ENCODE measurements at places on chromosomes 5 and 9.
A peak's percentile ranks its signal among the peaks of the same experiment; 100 is the strongest.

DNA sequence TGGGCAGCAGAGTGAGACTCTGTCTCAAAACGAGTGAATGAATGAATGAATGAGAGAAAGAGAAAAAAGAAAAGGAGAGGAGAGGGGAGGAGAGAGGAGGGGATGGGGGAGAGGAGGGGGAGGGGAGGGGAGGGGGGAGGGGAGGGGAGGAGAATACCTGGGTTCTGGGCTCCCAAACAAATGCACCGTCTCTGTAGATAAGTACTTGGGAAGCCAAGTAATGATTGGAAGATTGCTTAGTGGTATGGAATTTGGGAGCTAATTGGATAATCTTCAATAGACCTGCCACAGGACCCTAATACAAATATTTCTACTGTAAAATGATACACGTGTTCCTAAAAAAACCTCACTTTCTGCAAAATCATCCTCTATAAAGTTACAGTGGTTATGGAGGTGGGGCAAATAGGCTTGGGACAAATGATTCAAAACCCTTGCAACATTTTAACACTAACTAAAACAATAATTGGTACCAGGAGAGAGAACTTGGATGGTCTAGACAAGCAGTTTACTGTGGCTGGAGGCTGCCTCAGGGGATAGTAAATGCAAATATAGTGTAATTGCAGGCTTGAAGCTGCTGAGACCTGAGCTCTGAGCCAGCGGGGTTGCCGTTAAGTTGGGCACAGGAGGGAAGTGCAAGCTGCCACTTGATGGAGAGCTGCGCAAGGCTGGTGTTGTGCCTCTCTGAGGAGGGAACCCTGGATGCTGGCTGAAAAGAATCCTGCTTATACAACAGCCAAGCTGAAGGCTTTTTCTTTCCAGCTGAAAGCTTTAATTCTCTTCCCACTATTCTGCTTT lies 3.5 kb downstream of the HEMGN start:
- DNase-seq, result no peak

- peak; percentile 86 for DNase-seq
Measured at GRCh38 chr5:177357459-177358351, at the start of gene RGS14. RGS14 (plus strand) TSS chr5:177357924; CDS start chr5:177358025, 101 bp downstream.

DNA sequence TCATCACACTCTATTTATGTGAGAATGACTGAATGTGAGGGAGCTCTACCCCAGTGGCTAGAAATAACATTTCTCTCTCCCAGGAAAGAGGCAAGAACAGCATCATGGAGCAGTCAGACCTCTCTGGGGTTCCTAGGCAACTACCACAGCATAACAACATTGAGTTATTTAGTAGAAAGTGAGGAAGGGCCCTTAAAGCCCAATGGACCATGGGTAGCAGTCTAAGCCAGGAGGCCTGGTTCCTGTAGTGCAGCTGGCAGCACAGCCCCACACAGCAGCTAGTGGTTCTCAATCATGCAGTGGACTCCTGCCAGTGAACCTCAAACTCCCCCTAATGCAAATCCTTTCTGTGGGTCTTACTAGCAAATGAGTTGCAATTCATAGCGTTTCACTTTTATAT lies 55.3 kb downstream of the SPEF2 start:
- peak; percentile 42 for DNase-seq

GRCh38 chr5:81631124-81631523 lies 119.8 kb downstream of the SSBP2 start:
- DNase-seq, result peak; percentile 21

- no peak for DNase-seq
Measured at GRCh38 chr5:78734950-78735349, 86.4 kb upstream of the LHFPL2 start.

GRCh38 chr9:33459115-33459514 lies 11.7 kb upstream of the AQP3 start:
- no peak for DNase-seq

GRCh38 chr5:1378866-1379659 lies 34.2 kb upstream of the CLPTM1L start:
- DNase-seq, result no peak

DNA sequence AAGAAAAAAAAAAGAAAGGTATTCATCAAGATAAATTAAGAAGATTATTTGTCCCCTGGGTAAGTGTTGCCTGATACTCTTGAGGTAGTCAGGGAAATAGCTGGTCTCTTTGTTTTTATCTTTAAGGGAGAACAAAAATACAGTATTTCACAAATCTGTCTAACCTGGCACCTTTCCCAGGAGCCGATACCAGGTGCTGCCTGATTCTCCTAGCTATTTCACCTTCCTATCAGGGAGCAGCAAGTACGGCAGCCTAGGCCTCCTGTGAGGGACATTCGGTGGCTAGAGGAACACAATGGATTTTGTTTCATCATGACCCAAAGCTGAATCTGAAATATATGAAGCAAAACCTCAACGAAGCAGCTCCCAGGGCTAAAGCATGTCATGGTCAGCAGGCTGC lies 86.0 kb downstream of the TARS1 start:
- DNase-seq, result no peak

DNA sequence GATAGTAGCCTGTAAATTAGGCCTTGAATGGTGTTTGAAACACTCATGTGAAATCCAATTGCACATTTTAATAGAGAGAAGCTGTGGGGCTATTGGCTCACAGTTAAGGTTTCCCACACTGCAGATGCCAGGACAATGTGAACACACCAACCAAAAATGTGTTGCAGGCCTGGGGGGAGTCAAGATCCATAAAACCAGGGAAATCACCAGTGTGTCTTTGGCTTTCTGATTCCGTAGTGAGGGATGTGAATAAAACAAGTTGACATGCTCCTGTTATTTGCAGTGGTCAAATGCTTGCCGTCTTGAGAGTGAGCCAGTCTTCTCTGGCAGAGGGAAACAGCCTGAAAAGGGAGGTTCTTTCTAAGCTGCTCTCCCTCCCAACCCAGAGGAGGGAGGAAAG lies 79.0 kb downstream of the ZNF462 start:
- DNase-seq, result no peak

DNA sequence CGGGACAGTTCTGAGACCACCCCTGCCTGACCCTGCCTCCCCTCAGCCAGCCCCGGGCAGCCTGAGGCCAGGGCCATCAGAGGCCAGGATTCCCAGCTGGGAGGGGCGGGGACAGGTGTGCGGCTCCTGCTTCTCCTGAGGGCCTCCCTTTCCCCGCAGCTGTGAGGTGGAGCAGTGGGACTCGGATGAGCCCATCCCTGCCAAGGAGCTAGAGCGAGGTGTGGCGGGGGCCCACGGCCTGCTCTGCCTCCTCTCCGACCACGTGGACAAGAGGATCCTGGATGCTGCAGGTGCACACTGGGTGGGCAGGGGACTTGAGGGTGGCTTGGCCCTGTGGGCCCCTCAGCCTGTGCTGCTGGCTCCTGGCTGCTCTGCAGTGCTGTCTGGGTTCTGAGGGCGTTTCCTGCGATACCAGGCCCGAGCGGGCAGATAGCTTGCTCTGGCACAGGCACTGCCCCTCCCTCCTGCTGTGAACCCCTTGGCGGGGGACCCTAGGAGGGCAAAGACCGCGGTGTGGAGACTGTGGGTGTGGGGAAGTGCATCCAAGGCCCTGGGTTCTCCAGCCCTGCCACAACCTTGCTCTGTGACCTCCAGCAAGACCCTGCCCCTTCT lies 2.3 kb downstream of the GRHPR start:
- no peak for DNase-seq

DNA sequence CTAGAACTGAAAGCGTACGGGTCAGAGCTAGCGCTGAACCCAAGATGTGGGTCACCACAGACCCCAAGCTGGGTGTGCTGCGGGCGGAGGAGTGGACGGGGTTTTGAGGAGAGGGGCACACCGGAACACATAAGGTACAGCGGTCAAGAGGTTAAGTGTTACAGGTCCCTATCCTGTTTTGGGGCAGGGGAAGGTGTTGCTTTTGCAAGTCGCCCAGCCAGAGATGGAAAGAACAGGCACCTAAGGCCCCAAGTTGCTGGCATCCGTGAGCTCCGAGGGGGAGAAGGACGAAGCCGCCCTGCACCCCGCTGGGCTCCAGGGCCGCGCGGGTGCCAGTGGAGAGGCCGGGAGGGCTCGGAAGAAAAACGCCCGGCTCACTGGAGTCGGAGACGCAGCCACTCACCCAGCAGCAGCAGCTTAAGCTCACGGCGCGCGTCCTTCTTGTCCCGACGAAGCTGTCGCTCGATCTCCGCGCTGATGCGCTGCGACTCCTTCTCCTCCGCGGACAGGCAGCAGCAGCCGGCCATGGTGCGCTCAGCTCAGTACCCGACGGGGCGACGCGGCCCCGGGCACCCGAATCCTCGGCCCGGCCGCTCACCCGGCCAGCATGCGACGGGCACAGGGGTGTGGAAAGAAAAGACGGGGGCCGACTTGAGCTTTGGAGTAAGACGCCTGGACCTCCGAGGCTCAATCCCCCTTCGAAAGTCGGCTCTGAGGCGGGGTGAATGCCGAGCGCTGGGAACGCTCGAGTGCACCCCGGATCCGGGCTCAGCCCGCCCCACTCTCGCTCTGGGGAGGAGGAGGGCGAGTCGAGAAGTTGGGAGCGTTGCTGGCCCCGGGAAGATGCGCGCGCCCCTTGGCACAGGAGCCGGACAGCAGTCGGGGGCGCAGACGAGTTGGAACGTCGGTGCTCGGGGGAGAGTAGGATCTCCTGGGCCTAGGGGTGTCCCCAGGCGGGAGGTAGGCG lies 572 bp downstream of the GNA14 start:
- DNase-seq, result no peak

DNA sequence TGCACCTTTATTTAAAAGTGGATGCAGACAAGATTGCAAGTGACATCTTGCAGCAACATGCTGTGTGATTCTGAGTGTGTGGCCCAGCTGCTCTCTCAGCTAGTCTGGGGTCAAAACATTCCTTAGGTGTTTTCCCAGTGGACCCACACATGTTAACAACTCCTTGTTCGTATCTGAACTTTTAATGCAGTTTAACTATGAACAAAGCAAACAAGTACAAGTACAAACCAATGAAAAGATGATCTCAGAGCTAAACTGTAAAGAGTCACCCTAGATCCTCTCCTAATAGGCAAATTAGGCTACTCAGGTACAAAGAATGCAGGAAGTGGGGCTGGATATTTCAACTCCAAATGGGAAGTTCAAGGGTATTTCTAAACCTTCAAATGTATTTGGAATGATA lies 108.4 kb downstream of the ENTREP1 start:
- no peak for DNase-seq

- DNase-seq, result no peak
Measured at GRCh38 chr5:116137544-116138378, 52.9 kb downstream of the COMMD10 start.

DNA sequence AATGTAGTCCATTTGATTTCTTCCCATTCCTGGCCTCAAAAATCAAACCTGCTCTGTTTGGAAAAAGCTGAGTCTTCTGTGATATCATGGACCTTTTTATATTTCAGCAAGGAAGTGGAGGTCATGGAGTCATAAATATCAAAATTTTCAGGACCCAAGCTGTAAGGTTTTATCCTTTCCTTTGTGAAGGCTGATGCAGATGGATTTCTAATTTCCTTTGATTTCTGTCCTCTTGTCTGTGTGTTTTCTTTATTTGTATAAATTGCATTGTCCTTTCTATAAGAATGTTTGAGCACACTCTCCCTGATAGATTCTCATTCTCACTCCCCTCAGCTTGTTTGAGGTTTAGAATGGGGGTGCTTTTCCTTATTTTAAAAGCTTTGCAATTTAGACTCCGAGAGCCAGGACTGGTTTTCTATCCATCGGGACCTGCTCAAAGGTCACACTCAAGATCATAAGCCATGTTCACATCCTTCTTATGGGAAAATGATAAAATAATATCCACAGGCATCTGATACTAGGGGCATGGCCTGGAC lies 127.4 kb upstream of the TMEM161B start:
- no peak for DNase-seq

- no peak for DNase-seq
Measured at GRCh38 chr9:84807870-84808390, 138.4 kb downstream of the NTRK2 start.

DNA sequence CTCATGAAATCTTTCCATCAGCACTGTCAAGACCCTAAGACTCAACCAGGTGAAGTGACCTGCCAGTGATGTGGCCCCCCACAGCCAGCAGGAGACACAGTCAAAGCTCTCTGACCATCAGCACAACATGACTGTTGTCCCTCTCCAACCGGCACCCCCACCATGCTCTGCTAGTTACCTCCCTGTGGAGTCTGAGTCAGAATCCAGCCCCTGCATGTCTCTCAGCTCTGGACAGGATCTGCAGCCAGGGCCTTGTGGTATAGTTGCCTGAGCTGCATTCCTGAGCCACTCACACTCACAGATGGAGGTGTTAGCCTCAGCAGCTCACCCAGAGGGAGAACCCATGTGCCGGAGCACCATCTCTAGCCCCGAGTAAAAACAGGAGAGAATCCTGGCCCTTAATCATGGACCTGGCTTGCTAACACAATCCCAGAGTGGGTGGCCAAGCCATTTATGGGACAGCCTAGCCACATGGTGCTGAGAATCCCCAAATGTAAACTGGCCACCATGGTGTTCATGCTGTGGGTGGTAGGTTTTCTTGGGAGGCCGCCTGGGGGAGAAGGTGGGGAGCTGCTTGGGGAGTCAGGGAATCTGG lies 237.8 kb downstream of the PAPPA start:
- no peak for DNase-seq

- no peak for DNase-seq
Measured at GRCh38 chr5:174750711-174751110, 26.3 kb downstream of the MSX2 start.

DNA sequence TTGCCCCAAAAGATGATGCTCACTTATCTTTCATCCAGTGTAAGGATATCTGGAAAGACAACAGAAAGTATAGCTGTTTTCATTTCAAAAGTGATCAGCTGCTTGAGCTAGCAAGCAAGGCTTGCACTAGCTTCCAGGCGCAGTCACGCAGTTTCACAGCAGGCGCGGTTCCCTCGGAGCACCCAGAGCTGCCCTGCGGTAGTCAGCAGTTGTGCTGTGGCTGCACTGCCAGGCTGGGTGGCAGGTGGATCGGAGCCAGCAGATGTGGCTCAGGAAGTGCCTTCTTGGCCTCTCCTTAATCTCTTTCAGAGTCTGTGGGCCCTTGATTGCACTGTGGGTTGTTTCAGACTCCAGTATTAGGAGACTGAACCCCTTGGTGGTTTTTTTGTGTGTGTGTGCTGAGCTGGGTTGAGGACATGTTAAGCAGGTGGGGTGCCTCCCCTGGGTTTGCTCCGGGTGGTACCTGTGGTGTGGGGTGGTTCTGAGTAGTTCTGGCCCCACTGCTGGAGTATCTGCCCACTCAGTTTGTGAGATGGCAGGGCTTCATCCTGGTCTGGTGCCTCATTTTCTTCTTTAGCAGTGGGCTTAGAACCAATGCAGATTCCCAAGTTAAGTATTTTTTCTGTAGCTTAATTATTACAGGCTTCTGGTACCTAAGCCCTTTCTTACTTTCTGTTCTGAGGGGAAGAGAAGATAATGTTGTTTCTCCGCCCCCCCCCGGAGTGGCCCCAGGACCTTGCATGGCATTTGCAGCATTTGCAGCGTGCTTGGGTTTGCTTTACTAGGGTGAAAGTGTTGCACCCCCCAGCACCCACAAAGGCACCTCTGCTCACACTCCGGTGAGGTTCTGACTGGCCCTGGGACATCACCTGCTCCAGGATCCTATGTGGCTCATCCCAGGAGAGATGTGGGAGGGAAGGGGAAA lies 16.4 kb downstream of the TENT4A start:
- DNase-seq, result peak; percentile 38

- DNase-seq, result no peak
Measured at GRCh38 chr5:80374188-80374587, 33.7 kb upstream of the ZFYVE16 start.

- DNase-seq, result no peak
Measured at GRCh38 chr5:13746026-13746425, 198.5 kb downstream of the DNAH5 start.
